ENCODE measurements at places on chromosomes 7 and 10.
A peak's percentile ranks its signal among the peaks of the same experiment; 100 is the strongest.

DNA sequence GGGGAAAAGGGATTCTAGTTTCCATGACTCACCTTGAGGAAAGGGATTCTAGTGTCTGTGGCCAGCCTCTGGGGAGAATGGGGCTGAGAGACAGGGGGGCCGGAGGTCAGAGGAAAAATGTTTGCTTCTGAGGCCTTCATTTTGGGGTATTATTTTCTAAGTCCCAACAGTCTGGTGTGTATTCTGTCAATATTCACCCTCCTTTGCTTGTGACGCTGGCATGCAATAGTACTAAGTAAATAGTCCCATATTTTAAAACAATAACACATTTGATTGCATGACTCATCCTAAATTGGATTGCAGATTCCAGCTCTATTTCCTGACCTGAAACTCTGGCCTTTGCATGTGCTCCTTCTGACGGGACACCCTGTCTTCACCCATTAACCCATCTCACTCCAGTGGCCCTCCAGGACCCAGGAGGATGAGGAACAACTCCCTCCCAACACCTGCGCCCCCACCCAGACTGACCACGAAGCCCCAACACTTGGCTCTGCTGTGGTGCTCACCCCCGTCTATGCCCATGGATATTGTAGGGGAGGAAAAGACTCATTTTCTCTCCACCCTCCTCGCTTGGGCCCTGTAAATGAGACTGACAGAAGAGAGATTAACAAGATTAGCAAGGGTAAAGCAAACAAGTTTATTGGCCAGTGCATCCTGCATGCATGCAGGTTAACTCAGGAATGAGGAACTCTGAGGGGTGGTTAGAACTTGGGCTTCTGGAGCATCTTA, 495.6 kb upstream of the KLF6 start:
- DNase-seq: no peak

- DNase-seq: peak; percentile 35
Measured at GRCh38 chr7:28217143-28217542, 36.5 kb upstream of the JAZF1 start.

- DNase-seq: peak; percentile 72
Measured at GRCh38 chr10:125363791-125364190, 203.4 kb upstream of the CTBP2 start.

- no peak for DNase-seq
Measured at GRCh38 chr7:144819566-144819965, 16.3 kb downstream of the TPK1 start.

DNA sequence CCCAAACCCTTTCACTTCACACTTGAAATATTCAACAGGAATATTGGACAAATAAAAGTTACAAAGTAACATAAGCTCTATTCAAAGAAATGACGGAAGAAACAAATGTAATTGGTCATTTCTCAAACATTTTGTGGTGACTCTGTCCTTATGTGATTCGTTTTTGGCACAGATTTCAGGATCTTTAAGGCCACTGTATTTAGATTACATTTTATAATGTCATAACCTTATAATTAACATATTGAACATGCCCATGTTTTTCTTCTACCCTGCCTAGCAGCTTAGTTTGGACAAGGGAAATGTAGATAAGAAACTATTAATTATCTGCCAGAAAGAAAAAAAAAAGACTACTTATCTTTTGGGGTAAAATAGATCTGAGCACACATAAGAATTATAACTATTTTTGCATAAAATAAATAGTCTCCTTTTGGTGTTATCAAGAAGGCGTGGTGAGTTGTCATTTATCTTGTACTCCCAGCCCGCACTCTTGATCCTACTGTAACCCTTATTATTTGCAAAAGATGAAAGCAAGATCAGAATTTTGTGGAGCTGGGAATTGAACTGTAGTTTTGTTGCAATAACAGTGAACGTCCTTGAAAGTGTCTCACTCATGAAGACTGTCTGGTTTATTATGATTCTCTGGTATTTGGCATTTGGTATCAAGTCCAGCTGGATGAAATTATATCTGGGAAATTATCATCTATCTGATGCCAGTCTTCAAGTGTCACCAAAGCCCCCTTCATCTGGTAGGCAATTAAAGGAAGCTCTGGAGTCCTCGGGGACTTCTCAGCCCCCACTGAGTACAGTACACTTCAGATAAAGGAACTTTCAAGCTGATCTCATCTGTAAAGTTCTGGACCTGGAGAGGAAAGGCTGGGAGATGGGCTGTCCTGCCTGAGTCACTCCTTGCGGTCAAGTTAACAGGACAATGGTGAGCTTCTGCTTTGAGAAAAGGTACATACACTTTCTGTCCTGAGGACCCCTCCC, 175.7 kb upstream of the INHBA start:
- DNase-seq: no peak

DNA sequence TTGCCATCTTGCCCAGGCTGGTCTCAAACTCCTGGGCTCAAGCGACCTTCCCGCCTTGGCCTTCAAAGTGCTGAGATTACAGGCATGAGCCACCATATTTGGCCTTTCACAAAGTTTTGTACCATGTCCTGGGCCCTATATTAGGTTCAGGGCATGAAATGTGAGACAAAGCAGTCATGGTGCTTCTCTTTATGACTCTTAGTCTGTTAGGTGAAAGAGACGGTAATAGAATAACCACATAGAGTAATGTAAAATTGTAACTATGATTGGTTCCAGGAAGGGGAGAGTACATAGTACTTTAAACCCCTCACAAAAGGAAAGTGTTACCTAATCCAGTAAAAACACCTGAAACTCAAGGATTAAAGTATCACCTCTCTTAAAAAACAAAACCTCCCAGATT, 144.7 kb downstream of the SPAG6 start:
- DNase-seq: no peak

- no peak for DNase-seq
Measured at GRCh38 chr7:5629941-5630340, 151.5 kb downstream of the RNF216 start.

DNA sequence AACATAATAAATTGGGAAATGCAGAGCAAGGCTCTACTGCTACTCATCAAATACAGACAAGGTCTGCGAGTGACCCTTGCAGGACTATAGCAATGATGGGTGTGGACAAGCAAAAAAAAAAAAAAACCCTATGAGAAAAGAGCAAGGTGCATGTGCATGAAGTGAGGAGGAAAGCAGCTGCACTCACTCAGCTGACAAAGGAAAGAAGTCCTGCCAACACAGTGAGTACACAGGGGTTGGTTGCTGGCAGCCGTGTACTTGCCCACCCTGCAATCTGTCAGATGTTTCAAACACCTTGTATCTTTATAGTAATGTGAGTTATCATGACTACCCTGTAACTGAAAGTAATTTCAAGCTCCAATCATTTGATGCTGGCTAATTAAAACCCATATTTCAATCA, 20.5 kb downstream of the CHCHD3 start:
- DNase-seq: no peak

DNA sequence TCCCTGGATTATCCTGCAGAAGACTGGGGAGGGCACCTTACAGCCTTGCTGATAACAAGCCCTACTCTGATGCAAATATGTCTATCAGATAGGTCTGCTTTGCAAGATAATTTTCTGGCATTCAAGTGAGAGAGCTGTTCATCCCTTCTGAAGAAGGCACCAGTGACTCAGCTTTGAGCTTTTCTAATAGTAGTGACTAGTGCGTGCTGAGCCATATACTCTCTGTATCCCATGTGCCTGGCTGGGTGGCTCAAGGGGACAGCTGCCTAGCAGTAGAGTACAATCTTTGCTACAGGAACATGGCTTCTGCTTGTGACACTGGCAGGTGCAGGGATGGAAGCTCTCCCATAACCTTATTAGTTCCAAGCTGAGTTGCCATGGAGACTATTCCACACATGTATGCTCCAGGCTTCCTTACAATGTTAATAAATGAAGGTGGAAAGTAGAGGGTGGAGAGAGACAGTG, 35.0 kb upstream of the ABCB4 start:
- peak; percentile 55 for DNase-seq

GRCh38 chr7:40643664-40644063, 508.9 kb downstream of the SUGCT start:
- no peak for DNase-seq

GRCh38 chr7:156652886-156653568, 12.5 kb downstream of the RNF32 start:
- DNase-seq: no peak

DNA sequence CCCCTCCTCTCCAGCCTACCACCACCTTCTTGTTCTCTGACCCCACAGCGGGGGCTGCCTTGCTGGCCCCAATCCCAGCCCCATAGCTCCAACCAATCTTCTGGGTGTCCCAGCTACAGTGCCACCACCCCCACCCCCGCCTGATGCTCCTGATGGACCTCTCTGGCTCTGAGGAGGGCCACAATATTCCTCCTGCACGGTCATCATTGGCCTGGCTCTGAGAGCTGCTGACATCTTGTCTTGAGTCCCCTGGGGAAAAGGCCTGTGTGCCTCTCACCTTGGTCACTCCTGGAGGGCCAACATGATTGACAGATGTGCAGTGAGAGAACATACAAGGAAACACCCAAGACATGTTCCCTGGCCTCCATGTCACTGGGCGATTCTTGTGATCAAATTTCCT, 7.6 kb downstream of the GDF2 start:
- no peak for DNase-seq

GRCh38 chr7:11668727-11669126, 163.3 kb downstream of the THSD7A start:
- DNase-seq: no peak

- peak; percentile 95 for DNase-seq
Measured at GRCh38 chr7:128387216-128388144, 22.3 kb downstream of the IMPDH1 start.

- peak; percentile 33 for DNase-seq
Measured at GRCh38 chr10:61943674-61944378, 42.3 kb downstream of the ARID5B start.
